Occipital lobe (tissue), 3 donors: ENCODE measurements at places on chromosomes 13 and 19.

GRCh38 chr13:40159736-40160135 is 504.3 kb downstream of the COG6 start:
- no peak for DNase-seq

DNA sequence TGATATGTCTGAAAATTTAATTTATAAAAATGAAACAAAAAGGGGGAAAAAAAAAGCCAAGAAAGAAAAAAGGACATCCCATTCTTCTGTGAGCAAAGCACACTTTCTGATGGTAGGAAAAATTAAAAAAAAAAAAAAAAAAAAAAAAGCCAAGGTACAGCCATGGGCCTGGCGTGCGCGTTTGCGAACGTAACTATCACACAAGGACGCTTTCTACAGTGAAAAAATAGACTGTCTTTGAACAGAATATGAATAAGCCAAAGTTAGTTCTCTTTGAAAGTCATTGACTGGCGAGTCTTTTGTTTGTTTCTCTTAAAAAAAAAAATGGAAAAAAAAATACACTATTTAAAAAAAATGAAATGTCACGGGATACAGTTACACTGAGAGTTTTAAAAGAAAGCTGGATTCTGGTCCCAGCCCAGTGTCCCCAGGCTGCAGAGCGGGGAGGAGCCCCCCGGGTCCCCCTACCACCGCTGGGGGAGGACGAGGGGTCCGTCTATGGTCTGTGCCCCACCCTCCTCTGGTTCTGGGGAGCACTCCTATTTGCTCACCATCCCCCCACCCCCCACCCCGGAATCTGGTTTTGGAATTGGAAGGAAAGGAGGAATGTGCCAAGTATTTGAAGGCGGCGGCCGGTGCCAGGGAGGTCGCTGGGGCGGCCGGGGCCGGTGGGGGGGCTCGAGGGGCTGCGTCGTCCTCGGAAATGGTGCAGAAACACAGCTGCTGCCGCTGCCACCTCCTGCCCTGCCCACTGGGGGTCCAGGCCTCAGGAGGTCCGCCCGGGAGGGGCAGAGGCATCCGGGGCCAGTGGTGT is 134.5 kb downstream of the PTPRS start:
- DNase-seq, result no peak

DNA sequence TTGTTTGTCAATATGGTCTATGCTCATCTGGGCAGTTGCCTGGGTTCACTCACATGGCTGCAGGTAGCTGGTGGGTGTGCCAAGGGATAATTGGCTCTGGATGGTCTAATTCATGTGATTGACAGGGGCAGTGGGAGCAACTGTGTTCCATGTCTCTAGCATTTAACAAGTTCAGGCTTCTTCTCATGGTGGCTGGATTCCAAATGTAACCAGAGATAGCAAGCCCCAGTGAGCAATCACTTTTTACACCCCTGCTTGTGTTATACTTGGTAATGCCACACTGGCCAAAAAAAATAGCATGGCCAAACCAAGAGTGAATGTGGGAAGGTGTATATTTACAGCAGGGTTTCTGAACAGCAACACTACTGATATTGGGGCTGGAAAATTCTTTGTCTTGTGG is 89.6 kb upstream of the TNFSF11 start:
- DNase-seq, result no peak

GRCh38 chr13:110397436-110398115 is 90.5 kb downstream of the COL4A2 start:
- no peak for DNase-seq

GRCh38 chr19:45405435-45406225 is 761 bp upstream of the PPP1R13L start:
- peak; percentile 85 for DNase-seq

DNA sequence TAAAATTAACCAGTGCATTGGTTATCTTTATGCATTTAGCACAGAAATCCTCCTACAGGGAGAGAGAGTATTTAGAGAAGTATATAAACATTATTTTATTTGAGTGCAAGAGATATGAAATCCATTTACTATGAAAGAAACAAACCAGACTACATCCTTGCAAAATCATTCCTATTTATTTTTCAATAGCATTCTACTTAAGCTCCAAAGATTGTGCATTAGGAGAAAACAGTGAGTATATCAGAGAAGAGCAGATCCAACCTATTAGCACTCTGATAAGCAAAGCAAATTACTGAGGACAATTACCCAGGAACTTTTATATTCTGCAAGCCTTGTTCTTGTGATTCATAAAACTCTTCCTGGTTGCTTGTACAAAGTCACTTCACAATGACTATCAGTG is 256.1 kb downstream of the FGF14 start:
- DNase-seq, result no peak

DNA sequence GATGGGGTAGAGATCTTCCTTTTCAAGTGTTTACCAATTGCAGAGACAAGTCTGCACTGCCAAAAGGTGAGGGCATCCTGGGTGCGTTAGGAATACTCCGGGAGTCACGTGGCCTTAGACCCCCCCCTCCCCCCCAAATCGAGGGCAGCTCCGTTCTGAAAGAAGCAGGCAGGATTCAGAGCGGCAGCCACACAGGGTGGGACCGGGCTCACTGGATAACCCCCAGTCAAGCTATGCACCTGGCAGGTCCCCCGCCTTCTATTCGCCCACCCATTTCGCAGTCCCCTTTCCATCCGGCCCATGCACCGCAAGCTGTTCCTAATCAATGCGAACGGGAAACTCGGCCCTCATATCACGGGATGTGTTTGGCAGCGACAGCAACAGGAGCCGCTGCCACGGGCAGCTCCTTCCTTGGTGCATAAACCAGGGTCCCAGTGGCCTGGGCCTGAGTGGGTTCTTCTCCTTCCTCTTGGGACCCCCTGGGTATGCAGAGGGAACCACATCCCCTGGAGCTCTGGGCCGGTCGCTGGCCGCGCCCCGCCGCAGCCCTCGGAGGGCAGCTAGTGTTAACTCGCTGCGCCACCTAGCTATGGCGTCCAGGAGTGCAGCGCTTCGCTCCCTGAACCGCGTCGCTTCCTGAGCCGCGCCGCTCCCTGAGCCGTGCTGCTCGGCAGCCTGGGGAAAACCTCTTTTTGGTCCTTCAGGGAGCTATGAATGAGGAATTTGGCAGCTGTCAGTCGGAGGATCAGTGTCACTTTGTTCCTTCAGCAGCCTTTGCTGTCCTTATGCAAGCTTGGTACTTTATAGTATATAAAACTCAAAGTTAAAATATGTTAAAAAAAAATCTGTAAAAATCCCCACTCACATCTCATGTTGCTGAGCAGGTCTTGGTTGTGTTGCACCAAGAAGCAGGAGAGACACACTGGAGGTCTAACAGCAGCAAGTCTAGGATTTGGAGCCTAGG is 41.4 kb downstream of the LYL1 start:
- peak; percentile 77 for DNase-seq

GRCh38 chr19:48006762-48007161 is 12.3 kb downstream of the ELSPBP1 start:
- DNase-seq, result no peak

GRCh38 chr19:5321851-5322681 is 18.5 kb downstream of the PTPRS start:
- DNase-seq, result peak; percentile 57

DNA sequence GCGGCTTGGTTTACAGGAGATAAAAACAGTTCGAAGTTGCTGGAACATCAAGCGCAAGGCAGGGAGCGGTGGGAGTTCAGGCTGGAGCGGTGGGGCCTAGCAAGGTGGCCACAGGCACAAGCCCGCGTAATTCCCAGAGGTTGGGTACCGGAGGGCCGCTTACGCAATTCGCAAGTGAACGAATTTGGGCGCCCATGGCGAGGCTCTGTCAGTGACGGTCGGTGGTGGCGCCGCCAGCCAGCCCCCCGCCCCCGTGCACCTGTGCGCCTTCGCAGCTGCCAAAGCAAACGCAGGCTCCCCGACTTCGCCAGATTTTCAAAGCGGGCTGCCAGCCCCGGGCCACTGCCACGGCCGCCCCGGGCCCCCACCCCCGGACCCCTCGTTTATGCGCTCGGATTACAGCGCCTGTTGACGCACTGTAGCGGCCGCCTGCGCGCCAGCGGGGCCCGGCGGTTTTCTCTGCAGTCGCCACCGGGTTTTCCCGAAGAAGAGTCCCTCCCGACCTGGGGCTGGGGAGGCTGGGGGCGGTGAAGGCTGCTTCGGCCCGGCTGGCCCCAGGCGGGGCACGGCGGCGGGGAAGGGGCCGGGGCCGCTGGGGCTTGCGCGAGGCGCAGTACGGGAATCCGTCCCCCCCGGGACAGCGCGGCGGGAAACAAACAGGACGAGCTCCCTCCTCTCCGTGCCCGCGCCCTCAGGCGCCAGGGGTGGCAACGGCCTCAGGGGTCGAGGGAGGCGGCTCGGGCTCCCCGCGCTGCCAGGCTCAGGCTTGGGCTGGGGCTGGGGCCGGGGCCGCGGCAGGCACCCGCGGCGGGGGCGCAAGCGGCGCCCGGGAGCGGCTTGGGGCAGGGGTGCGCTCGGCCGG is 709 bp downstream of the N4BP2L1 start:
- DNase-seq, result peak; percentile 41

- DNase-seq, result no peak
These were observed 129.5 kb downstream of the CYSLTR2 start for GRCh38 chr13:48783181-48783630.
